ENCODE measurements at places on chromosomes 6 and 20.

- no peak for DNase-seq
These were observed 20.9 kb upstream of the KCNG1 start for GRCh38 chr20:51043811-51044210.

GRCh38 chr20:24582373-24583168 lies 113.1 kb downstream of the SYNDIG1 start:
- no peak for DNase-seq

DNA sequence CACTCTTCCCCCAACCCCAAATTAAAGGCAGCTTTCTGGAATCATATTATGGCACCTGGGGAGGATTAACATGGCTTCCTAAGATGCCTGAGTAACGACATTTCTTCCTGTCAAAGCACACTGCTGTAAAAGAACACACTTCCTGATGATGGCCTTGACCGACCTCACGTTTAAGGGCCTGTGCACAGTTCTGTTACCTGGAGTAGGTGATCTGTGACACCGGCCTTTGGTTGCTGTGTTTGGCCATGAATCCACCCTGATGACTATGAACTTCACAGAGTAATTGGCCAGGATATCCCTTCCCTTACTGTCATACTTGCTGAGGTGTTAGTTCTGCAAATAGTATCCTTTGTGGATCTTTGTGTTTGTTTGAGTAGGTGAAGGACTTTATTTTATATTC lies 45.8 kb downstream of the PLCB4 start:
- no peak for DNase-seq

- DNase-seq = no peak
These were observed 637.1 kb downstream of the UTRN start for GRCh38 chr6:144922120-144922722.

DNA sequence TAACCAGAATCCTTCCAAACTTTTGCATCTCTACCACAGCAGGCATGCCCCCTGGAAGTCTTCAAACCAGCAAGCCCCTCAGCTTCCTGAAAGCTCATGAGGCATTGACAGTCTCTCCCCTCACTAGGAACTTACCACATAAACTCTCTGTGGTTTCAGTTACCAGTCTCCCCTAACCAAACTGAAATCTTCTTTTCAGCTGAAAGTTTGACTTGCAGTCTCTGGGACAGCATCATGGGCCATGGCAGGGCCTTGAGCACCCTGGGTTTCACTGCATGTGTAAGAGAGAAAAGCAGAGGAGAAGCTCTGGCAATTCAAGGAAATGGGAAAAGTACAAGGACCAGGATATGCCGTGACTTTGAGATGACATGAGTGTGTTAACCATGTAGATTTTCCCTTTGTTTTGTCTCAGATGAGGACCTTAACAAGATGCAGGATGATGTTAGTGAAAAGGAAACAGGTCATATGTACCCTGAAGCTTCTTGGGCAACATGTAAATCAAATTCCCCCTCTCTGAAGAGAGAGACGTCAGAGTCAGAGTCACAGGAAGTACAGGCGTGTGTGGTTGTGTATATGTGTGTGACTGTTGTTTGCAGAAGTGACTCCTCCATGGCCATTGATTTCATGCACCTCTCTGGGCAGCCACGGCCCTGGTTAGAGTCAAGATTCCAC lies 106.3 kb downstream of the TNFRSF21 start:
- no peak for DNase-seq

GRCh38 chr6:13794184-13794583 lies 20.2 kb downstream of the MCUR1 start:
- no peak for DNase-seq

DNA sequence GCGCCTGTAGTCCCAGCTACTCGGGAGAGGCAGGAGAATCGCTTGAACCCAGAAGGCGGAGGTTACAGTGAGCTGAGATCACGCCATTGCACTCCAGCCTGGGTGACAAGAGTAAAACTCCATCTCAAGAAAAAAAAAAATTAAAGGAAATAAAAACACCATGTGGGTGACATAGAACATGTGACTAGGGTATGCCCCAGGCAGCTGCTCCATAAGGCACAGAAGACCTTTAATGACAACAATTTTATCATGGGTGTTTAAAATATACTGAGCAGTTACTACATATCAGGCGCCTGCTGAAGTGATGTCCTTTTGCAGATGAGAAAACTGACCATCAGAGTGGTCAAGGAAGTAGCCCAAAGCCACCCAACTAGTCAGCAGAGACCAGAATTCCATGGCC lies 8.0 kb downstream of the PEDS1 start:
- DNase-seq = no peak

DNA sequence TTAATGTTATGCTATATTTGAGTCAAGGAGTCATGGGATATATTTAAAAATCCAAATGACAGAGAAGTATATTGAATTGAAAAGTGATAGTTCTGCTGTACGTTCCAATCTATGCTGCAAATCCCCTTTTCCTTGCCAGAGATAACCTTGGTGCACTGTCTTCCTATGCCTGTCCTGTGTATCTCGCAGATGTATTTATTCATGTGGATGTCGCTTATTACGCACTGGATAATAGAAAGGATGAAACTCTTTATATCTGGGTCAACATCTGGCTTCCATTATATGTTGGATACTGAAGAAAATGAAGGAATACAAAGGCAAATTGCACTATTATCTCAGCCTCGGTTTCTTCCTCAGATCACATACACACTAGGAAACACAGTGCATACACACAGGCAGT lies 331.3 kb downstream of the BCKDHB start:
- no peak for DNase-seq

GRCh38 chr6:5093231-5094015 lies 8.3 kb downstream of the PPP1R3G start:
- no peak for DNase-seq

DNA sequence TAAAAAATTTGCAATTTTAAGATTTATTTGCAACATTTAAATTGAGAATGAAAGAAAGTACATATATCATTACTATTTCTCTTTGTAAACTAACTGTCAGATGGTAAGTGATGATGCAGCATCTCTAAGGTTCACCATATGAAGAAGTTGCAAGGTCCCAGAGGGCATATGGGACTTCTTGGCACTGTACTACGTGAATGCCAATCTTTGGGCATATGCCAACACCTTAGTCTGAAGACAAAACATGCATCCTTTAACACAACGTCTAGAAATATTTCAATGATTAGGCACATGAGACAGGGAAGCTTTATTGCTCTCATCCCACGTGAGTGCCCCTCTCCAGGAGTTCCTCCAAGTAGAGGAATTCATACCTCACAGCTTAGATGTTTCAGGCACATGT lies 66.8 kb downstream of the CDK19 start:
- DNase-seq = no peak

GRCh38 chr6:121242386-121242785 lies 91.9 kb downstream of the TBC1D32 start:
- DNase-seq = no peak

DNA sequence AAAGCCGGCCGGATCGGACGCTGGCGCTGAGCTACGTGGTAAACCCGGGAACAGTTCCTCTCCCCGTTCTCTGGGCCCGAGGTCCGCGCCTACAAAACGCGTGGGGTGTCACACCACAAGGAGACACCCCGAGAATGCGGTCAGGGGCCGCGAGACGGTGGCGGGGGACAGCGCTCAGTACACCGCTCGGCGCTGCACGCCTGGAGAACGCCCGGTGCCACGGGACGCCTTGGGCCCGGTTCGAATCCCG lies 670 bp downstream of the NCOA5 start:
- DNase-seq = no peak

DNA sequence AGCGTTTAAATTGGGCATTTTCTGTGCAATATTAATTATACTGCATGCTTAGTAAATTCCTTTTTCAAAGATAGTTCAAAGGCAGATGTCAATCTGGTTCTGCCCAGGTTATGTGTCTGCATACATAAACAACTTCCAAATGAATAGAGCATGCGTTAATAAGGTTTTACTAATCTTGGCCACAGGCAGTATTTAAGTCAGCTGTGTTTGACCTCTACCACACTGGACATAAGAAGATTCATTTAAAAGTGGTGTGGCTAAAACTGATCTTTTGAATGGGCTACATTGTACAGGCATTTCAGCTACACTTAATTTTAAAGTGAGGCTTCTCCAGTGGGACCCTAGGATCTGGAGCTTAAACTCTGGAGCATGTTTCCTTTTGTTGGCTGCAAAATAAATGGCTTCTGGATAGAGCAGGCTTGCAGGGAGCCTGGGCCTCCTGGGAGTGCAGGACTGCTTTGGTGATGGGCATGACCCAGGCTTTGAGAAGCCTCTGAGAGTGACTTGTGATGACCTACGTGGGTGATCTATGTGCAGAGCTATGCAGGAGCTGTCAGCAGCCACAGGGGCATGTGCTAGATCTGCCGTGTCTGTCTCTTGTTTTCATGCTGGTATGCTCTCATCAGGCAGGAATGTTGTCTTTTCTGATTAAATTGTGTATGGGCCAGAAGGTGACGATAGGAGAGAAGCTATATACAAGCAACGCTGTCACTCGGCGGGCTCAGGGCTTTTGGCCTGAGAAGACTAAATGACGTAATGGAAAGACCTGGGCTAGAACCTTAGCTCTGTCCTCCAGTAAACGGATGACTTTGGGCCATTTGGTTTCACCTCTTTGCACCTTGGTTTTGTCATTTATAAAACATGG lies 331.2 kb downstream of the QKI start:
- DNase-seq = no peak

- no peak for DNase-seq
These were observed 43.5 kb downstream of the TTI1 start for GRCh38 chr20:37989601-37990295.

GRCh38 chr6:36533321-36533720 lies 14.0 kb downstream of the STK38 start:
- no peak for DNase-seq

DNA sequence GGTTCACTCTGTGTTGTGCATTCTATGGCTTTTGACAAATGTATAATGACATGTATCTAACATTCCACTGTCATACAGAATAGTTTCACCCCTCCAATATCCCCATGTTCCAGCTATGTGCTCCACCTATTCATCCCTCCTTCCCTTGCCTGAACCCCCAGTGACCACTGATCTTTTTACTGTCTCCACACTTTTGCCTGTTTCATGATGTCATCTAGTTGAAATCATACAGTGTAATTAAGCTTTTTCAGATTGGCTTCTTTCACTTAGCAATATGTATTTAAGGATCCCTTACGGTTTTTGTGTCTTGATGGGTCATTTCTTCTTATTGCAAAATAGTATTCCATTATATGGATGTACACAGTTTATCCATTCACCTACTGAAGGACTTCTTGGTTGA lies 39.8 kb downstream of the TGM6 start:
- DNase-seq = no peak

- DNase-seq = no peak
These were observed 31.5 kb upstream of the ADTRP start for GRCh38 chr6:11810039-11810541.

DNA sequence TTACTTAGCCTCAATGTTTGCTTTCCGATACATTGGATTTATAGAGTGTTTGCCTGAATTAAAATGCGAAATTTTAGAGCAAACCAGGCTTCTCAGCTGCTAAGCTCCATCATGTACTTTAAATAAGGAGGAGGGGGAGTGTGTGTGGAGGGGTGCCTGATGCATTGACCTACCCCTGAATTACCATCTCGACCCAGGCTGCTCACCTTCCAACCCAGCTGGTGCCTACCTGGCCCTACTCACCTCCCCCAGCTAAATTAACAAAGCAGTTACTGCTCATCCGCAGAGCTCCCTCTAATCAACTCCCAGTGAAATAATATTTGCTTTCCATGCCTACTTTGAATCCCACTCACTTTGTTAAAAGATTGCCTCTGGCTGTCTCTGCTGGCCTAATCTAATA lies 544.5 kb downstream of the MAFB start:
- DNase-seq = peak; percentile 62

GRCh38 chr6:142367061-142367460 lies 65.3 kb downstream of the ADGRG6 start:
- no peak for DNase-seq

- no peak for DNase-seq
These were observed 259.6 kb upstream of the PLN start for GRCh38 chr6:118288355-118289124.

DNA sequence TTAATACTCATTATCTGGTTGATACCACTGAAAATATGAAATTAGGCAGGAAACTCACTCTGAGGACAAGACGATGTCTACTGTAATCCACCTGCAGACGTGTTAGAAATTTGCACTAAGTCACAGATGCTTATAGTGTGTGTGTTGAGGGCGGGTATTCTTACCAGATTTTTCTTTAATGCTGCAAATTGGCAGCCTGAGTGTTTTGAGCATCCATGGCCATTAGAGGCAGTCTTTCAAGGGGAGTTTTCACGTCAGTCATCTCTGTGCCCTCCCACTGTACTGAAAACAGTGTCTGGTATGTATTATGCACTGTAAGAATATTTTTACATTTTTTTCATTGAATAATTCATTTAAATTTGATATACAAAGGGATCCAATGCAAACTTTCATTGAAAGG lies 266.5 kb upstream of the QKI start:
- DNase-seq = no peak

DNA sequence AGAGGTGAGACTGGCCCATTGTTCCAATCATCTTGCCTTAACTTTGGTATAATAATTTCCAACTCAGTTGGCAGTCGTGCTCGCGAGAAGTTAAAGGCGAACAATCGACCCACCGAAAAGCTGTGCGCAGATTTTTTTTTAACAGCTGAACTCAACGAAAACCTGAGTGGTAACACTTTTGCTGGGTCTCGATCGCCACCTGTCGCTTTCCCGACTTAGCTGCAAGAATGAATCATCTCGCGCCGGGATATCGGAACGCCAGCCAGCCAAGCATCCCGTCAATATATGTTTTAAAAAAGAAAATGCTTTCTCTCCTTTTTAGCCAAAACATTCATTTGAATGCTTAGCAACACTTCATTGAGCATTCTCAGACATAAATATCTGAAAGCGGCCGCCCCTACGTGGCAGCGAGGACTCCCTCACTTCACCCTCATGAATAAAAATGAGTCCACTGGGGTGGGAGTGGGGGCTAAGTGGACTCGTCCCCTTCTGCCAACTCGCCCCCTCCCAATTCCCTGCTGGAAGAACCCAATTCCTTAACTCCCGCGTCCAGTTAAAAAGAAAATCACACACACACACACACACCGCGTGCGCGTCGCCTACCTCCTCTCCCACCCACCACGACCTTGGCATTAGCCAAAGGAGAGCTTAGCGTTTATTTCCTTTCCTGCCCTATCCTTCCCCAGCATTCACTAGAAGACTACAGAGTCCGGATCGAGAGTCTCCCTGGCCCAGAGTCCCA lies 1.5 kb downstream of the COL12A1 start:
- no peak for DNase-seq
